ENCODE measurements at places on chromosomes 1 and 21.
A peak's percentile ranks its signal among the peaks of the same experiment; 100 is the strongest.

DNA sequence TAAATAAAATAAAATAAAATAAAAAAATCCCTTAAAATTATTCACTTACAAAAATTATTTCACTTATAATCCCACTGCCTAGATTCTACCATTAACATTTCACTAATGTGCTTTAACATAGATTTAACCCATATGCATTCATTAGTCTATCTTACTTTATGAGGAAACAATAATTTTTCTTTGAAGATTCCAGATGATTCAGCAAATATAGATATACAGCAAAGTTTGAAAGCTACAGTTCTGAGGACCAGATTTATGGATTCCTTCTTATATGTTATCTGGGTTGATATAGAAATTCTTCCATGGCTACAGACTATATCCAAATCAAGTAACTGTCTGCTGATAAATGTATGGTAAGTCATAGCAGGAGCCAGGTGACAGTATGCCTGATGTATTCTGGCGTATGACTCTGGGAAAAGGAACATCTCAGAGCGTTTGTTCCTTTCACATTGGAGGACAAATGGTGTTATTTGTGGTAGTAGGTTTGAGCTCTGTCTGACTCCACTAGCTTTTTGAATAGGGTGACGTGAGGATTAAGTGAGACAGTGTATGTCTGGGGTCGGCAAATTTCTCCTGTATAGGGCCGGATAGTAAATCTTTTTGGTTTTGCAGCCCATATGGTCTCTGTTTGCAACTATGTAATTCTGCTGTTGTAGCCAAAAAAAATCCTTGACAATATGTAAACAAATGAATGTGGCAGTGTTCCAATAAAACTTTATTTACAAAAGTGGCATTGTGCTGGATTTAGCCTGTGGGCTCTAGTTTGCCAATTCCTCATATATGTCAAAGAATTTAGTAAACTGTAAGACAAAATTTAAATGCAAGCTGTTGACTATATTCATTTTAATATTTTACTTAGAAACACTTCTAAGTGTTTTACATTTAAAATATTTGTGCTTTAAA lies 9.3 kb downstream of the MAP3K21 start:
- no peak for DNase-seq

GRCh38 chr1:57796616-57797015 lies 372.8 kb upstream of the DAB1 start:
- no peak for DNase-seq

- DNase-seq = no peak
These were observed 34.8 kb upstream of the CFAP126 start for GRCh38 chr1:161402446-161402845.

- no peak for DNase-seq
These were observed 22.1 kb upstream of the SH3D21 start for GRCh38 chr1:36284061-36284460.

GRCh38 chr1:242055749-242056320 lies 56.9 kb upstream of the MAP1LC3C start:
- no peak for DNase-seq

GRCh38 chr1:109490029-109490933 lies 3.6 kb upstream of the CYB561D1 start:
- DNase-seq = peak; percentile 72

- DNase-seq = no peak
These were observed at the start of gene INSRR for GRCh38 chr1:156858959-156859522. TSS of gene INSRR (minus strand) at chr1:156859117. CDS start at chr1:156858621, 496 bp downstream.

- peak; percentile 24 for DNase-seq
These were observed 8.1 kb upstream of the TADA1 start for GRCh38 chr1:166884040-166884642.

GRCh38 chr1:2330519-2331199 lies 60.7 kb downstream of the MORN1 start:
- DNase-seq = no peak

DNA sequence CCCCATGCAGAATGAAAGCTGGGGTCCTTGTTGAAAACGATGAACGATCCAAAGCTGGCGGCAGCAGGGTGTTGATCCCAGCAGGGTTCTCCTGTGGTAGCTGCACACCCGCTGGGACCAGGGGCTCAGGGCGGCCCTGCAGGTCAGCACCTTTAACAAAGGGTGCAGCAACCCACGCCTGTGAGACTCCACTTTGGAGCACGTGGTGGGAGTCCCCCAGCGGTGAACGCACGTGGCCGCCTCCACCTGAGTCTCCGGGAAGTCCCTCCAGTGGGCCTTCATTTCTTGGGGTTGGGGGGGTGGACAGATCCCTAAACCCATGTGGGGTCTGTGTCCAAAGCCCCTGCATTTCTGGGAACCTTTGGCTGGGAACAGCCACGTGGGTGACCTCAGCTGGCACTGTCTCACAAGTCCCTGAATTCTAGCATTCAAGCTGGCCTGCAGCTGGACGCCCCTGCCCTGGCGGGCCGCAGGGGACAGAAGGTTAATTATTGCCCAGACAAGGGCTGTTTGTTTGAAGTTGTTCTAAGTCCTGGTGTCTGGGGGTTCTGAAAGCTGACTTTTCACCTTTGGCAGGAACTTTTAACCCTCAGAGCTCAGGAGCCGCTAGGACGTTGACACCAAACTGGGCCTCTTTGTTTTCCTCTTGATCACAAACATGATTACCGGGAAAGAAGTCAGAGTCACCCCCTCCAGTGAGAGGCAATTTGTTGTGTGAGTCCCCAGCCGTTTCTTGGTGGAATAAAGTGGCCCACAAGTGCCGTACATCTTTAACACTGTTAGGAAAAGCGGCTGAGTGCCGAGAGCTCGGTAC lies 64.5 kb downstream of the COL18A1 start:
- DNase-seq = no peak

- no peak for DNase-seq
These were observed 171.9 kb upstream of the USP25 start for GRCh38 chr21:15557925-15558324.

- DNase-seq = no peak
These were observed 20.5 kb upstream of the RNF186 start for GRCh38 chr1:19835578-19835977.

GRCh38 chr1:224259986-224260385 lies 70.0 kb downstream of the NVL start:
- DNase-seq = no peak

GRCh38 chr1:60017508-60018205 lies 55.9 kb downstream of the C1orf87 start:
- DNase-seq = no peak

- no peak for DNase-seq
These were observed 31.4 kb downstream of the IFI16 start for GRCh38 chr1:159040893-159041724.

DNA sequence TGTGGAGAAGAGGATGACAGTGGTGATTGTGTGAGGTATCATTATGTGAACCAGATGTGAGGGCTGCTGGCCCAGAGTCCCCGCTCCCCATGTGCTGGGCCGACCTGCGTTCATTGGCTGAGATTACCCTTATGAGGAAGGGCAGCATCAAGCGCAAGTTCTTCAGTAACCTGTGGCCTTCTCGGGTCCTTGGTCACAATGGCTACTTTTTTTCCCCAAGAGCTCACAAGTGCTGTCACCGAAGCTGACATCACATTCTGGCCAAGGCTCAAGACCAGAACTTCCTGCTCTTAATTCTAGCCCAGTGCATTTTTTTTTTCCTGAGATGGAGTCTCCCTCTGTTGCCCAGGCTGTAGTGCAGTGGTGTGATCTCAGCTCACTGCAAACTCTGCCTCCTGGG lies 262.9 kb downstream of the RHOU start:
- no peak for DNase-seq

DNA sequence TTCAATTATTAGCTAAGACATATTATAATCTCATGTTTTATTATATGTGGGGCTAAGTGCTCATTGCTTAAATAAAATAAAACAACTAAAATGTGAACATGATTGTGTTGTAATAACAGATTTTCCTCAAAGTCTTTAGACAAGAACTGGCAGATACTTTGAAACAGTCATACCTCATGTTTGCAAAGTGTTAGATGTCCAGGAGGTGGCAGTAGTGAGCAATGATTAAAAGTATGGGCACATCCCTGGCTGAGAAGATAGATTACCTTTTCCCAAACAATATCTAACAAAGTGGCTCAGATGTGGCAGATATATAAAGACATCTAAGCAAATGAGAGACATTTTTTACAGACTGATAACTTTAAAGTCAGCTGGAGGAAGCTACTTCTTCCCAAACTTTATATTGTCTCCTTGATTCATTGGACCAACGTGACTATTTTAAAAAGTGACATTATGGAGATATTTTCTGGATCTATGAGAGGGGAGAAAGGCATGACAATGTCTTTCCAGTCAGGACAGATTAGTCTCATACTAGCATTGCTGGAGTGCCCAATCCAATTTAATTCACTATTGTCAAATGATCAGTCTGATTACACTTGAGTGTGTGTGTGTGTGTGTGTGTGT lies 269.8 kb downstream of the S1PR1 start:
- DNase-seq = peak; percentile 58

DNA sequence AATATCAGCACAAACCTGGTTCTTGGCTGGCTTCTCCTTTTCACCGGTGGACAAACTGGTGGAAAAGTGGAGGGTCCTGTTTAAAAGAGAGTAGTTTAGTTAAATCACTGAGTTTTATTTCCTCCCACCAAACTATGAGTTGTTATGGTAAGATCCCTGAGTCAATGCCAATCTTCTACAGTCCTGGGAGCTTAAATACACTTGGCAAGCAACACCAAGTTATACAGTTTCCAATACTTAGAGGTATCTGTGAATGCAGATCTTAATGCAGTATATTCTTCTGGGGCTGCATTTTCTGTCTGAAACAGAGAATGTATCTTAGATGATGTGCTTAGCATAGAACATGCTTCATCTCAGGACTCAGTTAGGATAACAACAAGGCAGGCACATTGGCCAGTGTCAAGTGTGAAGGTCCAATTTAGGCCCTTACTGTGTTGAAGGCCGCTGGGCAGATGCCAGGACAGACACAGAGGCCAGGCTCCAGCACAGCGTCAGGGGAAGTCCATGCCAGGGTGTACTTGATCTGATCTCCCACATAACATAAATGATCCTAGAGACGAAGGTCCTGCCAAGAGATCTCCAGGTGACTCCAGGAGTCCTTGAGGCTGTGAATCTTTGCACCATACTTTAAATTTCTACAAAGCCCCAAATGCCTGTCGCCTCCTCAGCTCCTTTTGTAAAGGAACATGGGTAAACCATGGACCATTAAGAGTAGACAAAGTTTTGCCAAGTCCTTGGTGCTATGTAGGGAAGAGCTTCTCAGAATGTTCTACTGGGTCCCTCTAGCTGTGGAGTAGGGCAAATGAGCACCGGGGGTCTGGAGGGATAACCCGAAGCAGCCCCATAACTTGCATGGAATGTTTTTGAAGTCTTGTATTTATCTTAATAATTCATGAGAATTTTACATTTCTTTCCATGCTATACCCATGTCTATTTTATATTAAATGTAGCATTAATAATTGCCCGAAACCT lies 76.8 kb downstream of the KCNJ15 start:
- no peak for DNase-seq

GRCh38 chr1:16387201-16388188 lies 20.5 kb downstream of the SZRD1 start:
- peak; percentile 25 for DNase-seq

GRCh38 chr1:200035956-200036618 lies 8.6 kb downstream of the NR5A2 start:
- DNase-seq = no peak

- DNase-seq = no peak
These were observed 92.9 kb upstream of the TTC39A start for GRCh38 chr1:51423073-51423821.

DNA sequence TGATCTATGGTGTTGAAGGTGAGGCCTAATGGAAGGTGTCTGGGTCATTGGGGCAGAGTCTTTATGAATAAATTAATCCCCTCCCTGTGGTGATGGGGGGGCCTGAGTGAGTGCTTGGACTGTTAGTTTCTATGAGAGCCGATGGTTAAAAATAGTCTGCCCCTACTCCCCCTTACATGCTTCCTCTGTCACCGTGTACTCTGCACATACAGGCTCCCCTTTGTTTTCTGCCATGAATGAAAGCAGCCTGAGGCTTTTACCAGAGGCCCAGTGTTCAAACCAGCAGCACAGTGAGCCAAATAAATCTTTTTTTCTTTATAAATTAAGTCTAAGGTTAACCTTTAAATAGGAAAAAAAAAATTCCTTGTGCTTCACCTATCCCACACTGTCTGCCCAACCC lies 657.0 kb downstream of the AMY1C start:
- DNase-seq = no peak

DNA sequence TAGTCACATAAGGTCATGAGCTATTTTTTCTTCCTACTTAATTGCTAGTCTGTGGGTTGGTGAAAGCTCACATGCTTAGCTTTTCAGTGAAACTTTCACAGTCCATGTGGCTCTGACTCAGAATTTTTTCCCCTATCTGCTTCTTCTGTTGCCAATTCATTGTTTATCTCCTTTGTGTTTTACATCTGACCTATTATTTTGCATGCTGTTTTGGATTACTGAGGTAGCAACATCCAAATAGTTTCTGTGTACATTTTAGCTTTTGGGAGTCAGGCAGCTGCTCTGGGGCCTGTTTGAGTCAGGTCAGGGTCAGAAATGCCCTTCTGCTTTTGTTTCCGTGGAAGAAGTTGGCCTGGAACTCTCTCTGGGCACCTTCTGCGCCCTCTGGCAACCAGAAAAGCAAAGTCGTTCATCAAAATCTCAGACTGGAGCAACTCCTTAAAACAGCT lies 40.0 kb downstream of the ROR1 start:
- no peak for DNase-seq

GRCh38 chr21:28127175-28127785 lies 865.4 kb downstream of the LTN1 start:
- DNase-seq = no peak

- DNase-seq = no peak
These were observed 175.9 kb downstream of the DPYD start for GRCh38 chr1:97744977-97745376.

All from CD4-positive, alpha-beta T cell treated with Interferon alpha-2 for 1 hour (primary cell).